ENCODE measurements at places on chromosomes 12 and 14.

- no peak for DNase-seq
These were observed 78.9 kb upstream of the MAP1LC3B2 start for GRCh38 chr12:116480210-116480810.

DNA sequence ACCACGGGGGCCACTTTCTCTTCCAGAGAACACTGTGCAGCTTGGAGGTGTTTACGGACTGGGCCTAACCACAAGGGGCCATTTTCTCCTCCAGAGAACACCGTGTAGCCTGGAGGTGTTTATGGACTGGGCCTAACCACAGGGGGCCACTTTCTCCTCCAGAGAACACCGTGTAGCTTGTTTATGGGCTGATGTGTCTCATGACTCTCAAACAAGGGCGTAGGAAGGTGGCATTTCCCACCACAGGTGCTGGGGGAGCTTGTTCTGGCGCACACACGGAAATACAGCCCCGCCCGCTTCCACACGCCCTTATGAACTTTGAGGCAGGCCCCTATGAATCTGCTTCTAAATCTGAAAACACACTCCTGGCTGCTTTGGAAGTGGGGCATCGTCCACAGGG, 174.6 kb upstream of the SFSWAP start:
- no peak for DNase-seq

DNA sequence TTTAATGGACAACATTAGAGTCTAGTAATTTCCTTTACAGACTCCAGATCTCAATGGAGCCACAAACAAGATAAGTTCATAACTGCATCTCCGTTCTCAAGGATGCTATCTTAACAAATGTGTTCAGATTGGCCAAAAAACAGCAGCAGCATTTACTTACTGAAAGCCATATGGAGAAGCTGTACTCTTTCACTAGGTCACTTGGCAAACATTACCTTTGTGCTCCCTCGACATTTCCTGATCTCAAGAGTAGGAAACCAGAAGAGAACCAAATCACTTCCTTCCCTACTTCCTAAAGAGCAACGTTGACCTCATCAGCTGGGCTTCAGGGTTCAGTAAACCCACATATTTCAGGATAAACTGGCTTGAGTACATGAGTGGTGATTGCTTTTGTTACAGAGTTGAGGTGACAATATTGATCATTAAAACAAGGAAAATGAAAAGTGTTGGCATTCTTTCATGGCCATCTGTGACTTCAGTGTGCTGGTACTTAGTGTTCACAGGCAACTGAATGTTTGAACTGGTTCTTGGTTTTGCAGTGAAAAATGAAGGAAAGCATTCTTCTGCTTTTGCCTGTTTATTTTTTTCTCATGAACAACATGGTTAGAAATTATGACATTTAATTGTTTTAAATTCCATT, 449.6 kb downstream of the TMEM117 start:
- no peak for DNase-seq

GRCh38 chr14:87059060-87059839, 933.7 kb downstream of the GALC start:
- no peak for DNase-seq

DNA sequence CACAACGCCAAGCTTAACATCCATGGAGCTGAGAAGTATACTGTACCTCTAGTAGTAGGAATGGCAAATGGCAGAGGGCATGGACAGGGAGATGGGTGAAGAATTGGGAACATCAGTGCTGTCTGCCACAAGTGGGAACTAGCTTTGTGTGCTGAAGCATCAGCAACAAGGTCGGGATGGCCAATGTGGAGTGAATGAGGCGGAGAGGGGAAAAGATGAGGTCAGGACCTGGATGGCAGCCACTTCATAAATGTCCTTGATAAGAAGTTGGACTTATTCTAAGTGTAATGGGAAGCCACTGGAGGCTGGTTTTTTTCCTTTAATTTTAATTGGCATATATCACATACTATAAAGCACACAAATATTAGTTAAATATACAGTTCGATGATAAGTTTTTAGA, 21.9 kb upstream of the CLMN start:
- DNase-seq = no peak

Measured in inflammatory macrophage treated with lipopolysaccharide for 1 hour (primary cell).